ENCODE measurements at places on chromosomes 6 and 20.

DNA sequence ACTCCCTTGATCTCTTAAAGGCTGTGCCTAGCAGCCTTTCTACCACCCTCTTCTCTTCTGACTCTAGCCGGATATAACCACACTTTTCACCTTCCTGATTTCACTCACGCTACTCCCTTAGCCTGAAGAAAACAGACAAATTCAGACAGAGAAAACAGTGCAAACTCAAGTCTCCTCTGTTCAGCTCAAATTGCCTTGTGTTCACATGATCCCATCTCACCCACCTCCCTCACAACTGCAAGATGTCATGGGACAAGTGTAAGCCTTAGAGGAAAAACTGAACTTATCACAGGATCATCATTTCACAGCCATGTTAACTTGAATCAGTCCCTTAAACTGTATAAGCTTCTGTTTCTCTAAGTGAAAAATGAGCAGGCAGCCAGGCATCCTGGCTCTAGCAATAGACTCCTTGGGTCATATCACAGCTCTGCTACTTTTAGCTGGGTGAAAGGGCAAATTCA is 66.5 kb upstream of the TENT5A start:
- DNase-seq: no peak

DNA sequence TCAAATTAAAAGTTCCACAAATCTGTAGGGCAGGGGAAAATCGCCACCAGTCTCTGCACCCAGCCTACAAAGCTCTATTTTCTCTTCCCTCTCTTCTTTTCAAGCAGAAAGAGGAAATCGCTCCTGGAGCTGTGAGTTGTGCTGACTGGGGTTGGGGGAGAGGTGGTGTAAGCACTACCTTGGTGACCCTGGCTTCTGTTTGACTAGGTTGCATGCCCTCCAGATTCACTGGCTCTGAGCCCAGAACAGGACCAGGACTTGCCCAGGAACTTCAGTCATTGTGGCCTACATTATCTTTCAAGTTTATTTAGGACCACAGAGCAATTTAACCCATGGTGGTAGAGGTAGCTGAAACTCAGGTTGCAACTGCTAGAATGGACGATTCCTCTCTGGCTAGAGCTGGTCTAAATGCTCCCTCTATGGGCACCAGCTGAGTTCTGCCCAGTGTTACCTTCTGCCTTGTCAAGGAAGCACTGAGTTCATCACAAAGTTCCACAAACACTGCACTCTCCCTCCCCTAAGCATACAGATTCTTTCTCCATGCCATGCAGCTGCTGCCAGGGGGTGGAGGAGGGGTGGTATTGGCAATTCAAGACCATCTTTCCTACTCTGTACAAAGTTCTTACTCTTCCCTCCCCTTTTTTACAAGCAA is 122.0 kb upstream of the BMP5 start:
- DNase-seq: no peak

DNA sequence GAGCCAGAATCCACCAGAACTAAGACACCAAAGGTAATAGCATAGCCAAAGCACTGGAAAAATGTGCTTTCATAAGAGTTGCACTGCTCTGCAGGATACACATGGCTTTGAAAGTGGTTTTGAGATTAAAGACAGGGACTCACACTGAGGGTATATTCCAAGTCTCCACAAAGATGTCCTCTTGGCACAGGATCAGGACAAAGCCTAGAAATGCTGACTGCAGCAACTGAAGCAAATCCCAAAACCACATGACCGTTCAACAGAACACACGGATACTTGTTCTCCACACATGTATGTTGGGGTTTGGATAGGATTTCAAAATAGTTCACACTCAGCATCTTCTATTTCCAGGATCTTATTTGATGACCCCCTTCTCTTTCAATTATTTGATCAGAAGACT is 364.3 kb upstream of the HSF2 start:
- no peak for DNase-seq

DNA sequence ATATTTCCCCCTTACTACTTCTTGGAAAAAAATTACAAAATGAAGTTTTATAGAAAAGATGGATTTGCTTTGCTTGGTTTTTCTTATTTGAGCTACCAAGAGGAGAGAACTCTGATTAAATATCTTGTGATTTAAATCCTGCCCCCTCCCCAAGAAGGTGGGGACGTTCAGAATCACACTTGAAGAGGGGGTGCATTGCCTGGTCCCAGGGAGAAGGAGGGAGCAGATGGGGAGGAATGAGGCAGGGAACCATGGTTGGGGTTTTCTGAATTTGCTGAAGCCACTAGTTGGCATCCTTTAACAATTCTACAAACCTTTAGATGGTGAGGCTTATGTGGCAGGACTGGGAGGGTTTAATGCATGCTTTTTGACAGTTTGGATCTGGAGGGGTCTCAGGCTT is 5.5 kb downstream of the PCK1 start:
- no peak for DNase-seq

DNA sequence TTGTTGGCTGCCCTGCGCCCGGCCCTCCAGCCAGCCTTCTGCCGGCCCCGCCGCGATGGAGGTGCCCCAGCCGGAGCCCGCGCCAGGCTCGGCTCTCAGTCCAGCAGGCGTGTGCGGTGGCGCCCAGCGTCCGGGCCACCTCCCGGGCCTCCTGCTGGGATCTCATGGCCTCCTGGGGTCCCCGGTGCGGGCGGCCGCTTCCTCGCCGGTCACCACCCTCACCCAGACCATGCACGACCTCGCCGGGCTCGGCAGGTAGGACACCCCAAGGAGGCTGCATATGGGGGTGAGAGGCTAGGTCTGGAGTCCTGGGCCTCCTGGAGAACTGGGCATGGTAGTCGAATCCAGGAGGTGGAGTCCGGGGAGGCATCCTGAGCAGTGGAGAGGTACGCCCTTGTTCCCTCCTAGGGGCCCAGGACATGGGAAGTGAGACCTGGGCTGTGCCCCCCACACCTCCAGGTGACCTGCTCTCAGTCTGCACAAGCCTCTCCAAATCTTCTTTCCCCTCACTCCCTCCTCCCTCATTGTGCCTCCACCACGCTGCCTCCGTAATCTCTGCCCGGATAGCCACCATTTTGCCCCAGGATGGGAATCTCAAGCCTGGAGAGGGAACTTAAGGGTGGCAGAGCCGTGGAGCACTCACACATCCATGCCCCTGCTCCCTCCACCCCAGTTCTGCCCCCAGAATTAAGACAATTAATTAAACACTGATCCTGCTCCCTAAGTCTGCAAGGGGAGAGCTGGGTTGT is 541 bp downstream of the CDC25B start:
- no peak for DNase-seq

- no peak for DNase-seq
These were observed 911.1 kb upstream of the MAN1A1 start for GRCh38 chr6:120260636-120261035.

- DNase-seq: no peak
These were observed 29.9 kb upstream of the AGPAT4 start for GRCh38 chr6:161303628-161304340.

GRCh38 chr20:8474027-8474668 is 342.1 kb downstream of the PLCB1 start:
- no peak for DNase-seq

GRCh38 chr20:44079291-44079690 is 107.7 kb downstream of the JPH2 start:
- DNase-seq: no peak

DNA sequence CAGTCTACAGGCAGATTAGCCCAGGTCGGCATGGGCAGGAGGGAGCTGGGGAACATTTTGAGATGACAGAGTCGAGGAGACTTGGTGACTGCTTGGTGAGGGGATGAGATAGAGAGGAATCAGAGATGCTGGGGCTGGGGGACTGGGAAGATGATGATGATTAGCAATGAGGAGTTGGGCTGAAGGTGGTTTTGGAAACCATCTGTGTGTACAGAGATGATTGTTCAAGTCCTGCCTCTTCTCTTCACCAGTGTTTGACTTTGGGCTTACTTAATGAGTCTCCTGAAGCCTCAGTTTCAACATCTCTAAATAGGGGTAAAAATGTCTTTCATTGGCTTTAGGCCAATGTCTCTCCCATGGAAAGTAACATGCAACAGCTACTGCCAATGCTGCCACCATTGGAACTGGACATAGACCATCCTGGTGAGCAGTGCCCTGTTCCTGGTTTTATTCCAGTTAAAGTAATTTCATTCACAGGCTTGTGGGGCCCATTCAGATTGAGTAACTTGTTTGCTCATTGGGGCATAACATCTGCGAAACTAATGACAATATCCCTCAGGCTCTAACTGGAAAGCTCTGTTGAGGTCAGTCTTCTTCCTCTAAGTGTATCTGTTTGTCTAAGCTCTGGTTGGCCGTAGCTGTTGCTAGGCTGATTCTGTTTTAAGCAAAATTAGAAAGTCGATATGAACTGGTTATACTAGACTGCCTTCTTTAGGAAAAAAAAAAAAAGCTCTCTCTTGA is 99.1 kb downstream of the ARMC2 start:
- DNase-seq: no peak

DNA sequence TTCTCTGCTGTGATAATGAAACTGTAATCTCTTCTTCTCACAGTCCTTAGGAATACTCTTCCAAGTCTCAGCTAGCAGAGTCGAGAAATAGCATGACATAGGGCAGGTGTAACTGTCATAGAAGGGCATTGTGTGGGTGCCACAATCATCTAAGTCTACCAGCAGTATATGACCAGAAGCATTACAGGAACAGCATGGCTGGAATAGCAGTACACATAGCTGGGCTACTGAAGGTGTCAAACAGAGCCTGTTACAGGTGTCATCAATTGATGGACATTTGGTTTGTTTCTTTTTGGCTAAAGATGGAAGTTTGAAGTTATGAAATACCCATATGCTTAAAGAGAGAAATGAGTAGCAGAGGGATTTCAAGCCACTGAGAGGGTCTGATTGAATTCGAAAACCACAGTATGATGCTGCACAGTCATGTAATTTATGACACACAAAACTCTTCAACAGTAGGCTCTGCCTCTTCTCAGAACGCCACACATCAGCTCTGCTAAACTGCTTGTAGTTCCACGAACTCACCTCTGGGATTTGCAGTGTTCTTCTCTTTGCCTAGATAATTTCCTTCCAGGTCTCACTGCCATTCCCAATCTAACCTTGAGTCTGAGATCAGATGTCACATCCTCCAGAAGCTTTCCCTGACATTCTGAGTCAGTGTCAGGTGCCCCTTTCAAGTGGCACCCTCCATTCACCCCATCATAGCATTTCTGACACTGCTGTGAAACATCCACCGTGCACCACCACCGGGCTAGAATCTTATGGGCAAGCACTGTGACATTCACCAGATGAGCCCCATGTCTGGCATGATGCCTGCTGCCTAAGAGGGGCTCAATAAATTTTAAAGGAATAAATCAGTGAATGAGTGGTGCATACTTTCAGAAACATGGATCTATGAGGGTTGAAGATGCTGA is 151.0 kb downstream of the ADAT2 start:
- no peak for DNase-seq

- DNase-seq: no peak
These were observed 1.6 kb downstream of the FBXO5 start for GRCh38 chr6:152981219-152981618.

DNA sequence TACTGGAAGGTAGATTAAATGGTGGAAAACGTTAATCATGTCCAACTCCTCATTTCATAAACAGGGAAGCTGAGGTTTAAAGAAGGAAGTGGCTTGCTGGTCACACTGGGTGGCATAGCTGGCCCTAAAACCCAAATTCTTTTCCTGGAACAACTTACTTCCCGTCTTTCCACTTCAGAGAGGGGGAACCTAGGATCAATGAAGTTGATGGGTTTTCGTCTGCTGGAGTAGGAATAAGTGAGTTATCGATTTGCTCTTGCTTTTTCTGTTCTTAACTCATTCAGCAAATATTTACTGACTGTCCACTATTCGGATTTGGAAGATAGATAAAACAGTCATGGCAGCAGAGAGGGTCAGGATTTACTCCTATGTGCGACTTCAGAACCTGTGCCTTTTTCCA is 1.2 kb upstream of the SYS1 start:
- no peak for DNase-seq
